ENCODE measurements at places on chromosomes 1 and 21. TPM values are rescaled to one million over a fixed set of nuclear protein-coding genes. Genes with fewer than 3 reads are reported as not detected.

DNA sequence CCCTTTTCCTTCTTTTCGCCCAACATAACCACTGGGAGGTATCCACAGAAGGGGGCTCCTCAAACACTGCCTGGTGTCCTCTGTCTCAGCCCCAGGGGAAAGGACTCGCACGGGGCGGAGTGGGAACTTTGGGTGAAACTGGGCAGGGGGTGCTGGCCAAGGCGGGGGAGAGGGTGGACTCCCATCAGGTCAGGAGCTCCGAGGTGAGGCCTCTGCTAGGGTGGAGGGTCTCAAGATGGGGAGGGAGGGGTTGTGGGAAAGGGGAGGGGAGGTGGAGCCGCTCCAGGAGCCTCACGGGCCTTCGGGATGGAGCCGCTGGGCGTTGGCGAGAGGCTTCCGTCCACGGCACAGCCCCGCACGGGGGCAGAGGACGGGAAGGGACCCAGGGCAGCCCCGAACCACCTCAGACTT lies 43.2 kb upstream of the POFUT2 start:
- H3K36me3 ChIP-seq, result no peaks in the 10 kb centered on the region
- no peaks in the 10 kb centered on the region for H3K27me3 ChIP-seq
- no peak for DNase-seq
- no peak overlapping the region for H3K4me3 ChIP-seq
- H3K27ac ChIP-seq, result no peak overlapping the region

Gene HSD3B2
- not detected for total RNA-seq

Gene HMCN1
- 0.05 TPM for total RNA-seq

DNA sequence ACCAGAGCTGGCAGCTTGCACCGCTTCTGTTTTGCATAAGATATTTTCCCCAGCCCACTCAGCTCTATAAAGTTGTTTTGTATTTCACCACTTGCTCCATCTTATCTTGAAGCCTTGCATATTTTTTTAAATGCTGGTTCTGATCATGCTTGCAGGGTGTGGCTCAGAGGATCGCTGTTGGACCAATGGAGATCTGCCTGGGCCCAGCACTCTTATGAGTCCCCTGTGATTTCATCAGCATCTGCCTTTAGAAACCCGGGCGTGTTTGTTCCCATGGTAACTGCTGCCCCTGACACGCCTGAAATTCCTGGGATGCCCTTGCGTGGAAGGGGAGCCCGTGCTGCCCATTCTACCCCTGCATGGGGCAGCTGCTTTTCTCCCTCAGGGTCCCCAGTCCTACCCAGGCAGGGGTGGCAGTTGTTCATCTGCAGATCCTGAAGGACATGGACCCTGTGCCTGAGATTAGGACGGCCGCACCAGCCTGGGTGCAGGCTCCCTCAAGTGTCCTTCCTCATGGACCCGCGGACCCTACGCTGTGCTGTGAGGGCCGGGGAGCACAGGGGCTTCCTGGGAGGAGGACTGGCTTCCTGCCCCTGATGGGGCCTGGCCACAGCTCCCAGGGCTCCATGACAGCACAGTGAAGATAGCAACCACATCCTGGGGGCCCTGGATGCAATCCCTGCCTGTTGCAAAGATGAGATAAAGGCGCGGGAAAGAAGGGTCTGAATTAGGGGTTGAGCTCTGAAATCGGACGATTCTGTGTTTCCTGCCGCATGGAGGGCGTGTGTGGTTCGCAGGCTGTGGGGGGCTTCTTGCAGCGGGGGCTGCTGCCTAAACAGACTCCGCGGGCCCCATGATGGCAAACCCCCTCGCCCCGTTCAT lies 226.5 kb downstream of the SDCCAG8 start:
- H3K36me3 ChIP-seq, result peaks cover 3% of the 10 kb centered on the region
- peak; percentile 11 for DNase-seq

- no peaks in the 10 kb centered on the region for H3K27me3 ChIP-seq
- H3K27ac ChIP-seq, result no peak overlapping the region
- no peak overlapping the region for H3K4me3 ChIP-seq
- H3K36me3 ChIP-seq, result peaks cover 3% of the 10 kb centered on the region
- DNase-seq, result no peak
These were observed 74.2 kb upstream of the CD53 start for GRCh38 chr1:110798691-110799256.

GRCh38 chr1:41073971-41074370 lies 52.4 kb upstream of the SLFNL1 start:
- H3K27ac ChIP-seq, result no peak overlapping the region
- no peak overlapping the region for H3K4me3 ChIP-seq
- no peak for DNase-seq
- no peaks in the 10 kb centered on the region for H3K27me3 ChIP-seq

DNA sequence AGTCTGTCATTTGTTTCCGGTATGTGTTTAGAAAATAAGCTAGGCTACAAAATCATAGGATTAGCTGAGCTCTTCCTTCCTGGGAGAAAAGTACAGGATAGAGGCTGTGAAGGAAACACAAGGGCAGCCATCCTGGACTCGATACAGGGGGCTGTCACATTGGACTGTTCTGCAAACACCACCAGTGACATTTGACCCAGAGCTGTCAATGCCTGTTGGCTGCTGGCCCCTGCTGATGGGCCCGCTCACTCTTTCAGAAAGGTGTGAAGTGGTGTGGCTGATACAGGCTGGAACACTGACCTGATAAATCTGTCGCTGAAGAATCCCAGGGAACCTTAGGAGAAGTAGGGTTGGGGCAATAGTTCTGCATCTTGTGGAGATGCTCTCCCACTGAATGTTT lies 183.1 kb downstream of the RHOU start:
- H3K27ac ChIP-seq, result no peak overlapping the region
- H3K27me3 ChIP-seq, result no peaks in the 10 kb centered on the region

Gene FALEC
- 0.79 TPM for total RNA-seq

- H3K4me1 ChIP-seq, result peaks cover 13% of the 10 kb centered on the region
- no peaks in the 10 kb centered on the region for H3K36me3 ChIP-seq
- no peak for DNase-seq
- peaks cover 27% of the 10 kb centered on the region for H3K27me3 ChIP-seq
- H3K27ac ChIP-seq, result no peak overlapping the region
These were observed 1.1 kb downstream of the VANGL2 start for GRCh38 chr1:160401487-160401805.

Gene IL22RA1
- not detected for total RNA-seq

DNA sequence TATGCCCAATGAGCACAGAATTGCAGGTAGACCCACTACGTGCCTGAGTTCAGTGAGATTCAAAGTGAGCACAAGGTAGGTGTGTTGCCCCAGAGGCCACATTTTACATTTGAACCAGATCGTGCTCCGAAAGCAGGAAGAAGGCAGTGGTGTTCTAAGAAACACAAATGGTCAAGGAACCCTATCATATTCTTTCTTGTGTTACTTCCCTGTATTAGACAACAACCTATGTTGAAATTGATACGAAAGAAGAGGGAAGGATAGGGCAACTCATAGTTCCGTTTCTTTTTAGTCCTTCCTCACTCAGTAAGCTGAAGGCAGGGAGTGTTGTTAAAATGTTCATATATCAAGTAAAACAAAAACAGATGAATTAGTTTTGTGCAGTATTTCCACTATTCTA lies 33.9 kb downstream of the OLFML2B start:
- no peaks in the 10 kb centered on the region for H3K4me1 ChIP-seq
- H3K4me3 ChIP-seq, result no peak overlapping the region
- no peak for DNase-seq
- no peak overlapping the region for H3K27ac ChIP-seq
- no peaks in the 10 kb centered on the region for H3K27me3 ChIP-seq

- peaks cover 53% of the 10 kb centered on the region for H3K36me3 ChIP-seq
- peak; percentile 88 for DNase-seq
- H3K4me3 ChIP-seq, result peak overlapping the region; percentile 82
- peaks cover 76% of the 10 kb centered on the region for H3K4me1 ChIP-seq
- H3K27ac ChIP-seq, result peak overlapping the region; percentile 97
- no peaks in the 10 kb centered on the region for H3K27me3 ChIP-seq
These were observed 4.8 kb downstream of the ENO1 start for GRCh38 chr1:8873506-8874229.

Gene ATP1A2
- not detected for total RNA-seq

Gene ZNF692
- 57.6 TPM for total RNA-seq

DNA sequence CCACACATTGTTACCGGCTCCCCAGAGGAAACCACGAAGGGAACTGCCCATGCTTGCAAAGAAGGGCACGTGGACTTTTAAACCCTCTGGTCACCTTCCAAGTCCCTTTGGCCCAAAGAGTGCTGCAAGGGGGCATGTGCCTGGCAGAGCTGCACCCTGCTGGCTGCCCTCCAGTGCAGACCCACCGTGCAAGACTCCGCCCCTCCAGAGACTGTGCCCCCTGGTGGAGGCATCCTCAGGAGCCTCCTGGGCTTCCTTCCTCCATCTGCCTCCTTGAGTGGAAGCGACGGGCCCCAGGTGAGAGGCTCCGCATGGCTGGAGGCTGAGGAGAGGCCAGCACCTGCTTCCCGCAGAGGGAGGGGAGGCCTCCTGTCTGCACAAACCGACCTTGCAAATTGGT lies 100.6 kb downstream of the CRYAA start:
- no peak overlapping the region for H3K4me3 ChIP-seq
- peak; percentile 47 for DNase-seq
- H3K4me1 ChIP-seq, result no peaks in the 10 kb centered on the region
- no peak overlapping the region for H3K27ac ChIP-seq

GRCh38 chr1:8463144-8463927 lies 145.4 kb downstream of the SLC45A1 start:
- no peaks in the 10 kb centered on the region for H3K36me3 ChIP-seq
- no peaks in the 10 kb centered on the region for H3K27me3 ChIP-seq
- DNase-seq, result no peak
- H3K27ac ChIP-seq, result peak overlapping the region; percentile 55

Gene RHOU
- 0.88 TPM for total RNA-seq

DNA sequence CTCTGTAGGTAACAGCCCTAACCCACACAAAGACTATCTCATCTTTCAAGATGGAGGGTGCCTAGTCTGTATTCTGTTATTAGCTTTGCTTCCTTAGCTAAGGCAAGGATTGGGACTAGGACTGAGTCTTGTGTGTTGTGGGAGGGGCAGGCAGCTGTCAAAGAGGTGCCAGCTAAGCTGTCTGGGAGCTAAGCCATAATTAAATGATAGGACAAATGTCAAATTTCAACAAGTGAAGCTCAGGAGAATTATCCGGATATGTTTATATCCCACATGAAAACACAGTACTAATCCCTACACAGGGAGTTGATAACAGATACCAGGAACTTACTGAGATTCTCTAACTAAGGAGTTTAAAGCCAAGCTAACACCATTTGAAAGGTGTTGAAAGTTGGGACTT lies 70.5 kb upstream of the NGF start:
- peaks cover 17% of the 10 kb centered on the region for H3K4me1 ChIP-seq
- DNase-seq, result no peak
- H3K4me3 ChIP-seq, result no peak overlapping the region
- peaks cover 4% of the 10 kb centered on the region for H3K36me3 ChIP-seq

DNA sequence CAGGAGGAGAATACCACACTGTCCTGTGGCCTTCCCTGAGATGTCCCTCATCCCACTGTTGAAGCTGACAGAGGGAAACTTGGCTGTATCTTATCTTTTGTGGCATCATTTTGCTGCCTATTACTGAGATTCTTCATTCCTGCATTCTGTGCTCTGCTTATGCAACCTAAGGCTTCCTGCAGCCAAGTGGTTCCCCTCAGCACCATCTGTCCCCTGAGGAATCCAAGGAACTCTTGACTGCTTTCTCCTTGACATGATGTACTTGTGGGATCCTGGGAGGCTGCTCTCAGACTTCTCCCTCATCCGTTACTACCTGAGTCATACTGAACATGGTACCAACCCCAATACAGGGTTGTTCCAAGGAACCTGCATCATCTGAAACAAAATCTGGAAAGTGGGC lies 21.1 kb upstream of the RIMKLA start:
- H3K27me3 ChIP-seq, result peaks cover 10% of the 10 kb centered on the region
- peaks cover 26% of the 10 kb centered on the region for H3K4me1 ChIP-seq
- H3K4me3 ChIP-seq, result no peak overlapping the region
- no peak overlapping the region for H3K27ac ChIP-seq
- no peaks in the 10 kb centered on the region for H3K36me3 ChIP-seq

DNA sequence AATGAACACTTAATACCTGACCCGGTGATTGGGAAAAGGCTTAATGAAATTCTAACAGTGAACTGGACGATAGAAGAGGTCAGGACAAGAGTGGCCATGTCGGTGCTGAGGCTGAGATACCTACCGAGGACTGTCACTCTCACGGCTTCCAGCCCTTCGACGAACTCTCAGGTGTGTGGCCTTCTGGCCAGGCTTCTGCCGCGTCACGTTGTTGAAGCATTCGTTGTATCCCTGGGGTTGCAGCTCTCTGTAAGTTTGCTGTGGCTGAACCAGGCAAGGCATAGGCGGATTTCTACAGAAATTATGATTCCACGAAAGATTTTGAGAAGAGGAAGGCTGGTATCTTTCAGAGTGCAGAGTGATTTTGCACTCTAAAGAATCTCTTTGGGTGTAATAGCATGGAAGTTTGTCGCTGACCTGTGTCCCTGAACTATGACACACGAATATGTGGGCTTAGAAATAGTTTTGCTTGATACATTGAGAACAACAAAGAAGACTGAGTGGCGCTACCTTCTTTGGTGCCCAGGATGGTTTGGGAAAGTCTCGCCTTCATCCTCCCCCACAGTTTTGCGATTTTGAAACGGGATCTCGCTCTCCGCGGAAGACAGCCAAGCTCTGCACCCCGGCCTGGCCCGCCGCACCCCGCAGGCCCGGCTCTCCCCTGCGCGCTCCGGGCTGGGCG lies 403 bp upstream of the EPHX4 start:
- DNase-seq, result no peak
- H3K27ac ChIP-seq, result no peak overlapping the region
- H3K36me3 ChIP-seq, result no peaks in the 10 kb centered on the region
- peak overlapping the region; percentile 80 for H3K4me3 ChIP-seq
- H3K4me1 ChIP-seq, result peaks cover 19% of the 10 kb centered on the region
- H3K27me3 ChIP-seq, result peaks cover 24% of the 10 kb centered on the region

DNA sequence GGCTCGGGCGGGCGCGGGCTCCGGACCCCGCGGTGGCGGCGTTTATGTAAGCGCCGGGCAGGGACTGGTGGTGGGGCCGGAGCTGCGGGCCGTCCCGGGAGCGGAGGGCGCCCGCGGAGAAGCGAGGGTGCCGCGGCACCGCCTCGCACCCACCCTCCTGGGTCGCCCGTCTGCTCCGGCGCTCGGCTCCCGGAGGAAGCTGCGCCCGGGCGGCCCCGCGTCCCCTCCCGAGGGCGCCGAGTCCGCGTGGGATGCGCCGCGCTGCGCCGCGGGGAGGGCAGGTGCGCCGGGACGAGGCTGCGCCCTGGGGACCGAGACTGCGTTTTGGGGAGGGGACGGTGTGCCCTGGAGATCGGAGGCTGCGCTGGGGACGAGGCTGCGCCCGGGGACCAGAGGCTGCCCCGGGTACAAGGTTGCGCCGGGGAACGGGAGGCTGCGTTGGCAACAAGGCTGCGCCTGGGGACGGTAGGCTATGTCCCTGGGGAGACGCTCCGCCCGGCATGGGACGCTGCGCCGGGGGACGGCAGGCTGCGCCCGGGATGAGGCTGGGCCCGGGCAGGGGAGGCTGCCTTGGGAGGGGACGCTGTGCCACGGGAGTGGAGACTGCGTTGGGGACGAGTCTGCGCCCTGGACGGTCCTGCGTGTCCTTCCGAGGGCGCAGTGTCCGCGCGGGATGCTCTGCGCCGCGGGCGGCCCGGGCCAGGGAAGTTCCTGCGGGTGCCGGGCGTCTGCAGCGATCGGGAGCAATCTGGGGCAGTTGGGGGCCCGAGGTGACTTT lies 627 bp downstream of the ADARB1 start:
- H3K4me3 ChIP-seq, result peak overlapping the region; percentile 80
- H3K27ac ChIP-seq, result no peak overlapping the region
- H3K4me1 ChIP-seq, result peaks cover 50% of the 10 kb centered on the region

Gene PRKAA2
- not detected for total RNA-seq

Data from activated T-cell treated with anti-CD3 and anti-CD28 coated beads, Interleukin-2, amount 50 U/mL, for 72 hours (primary cell).